ENCODE measurements at places on chromosomes 7 and 10. TPM values are rescaled to one million over a fixed set of nuclear protein-coding genes. Genes with fewer than 3 reads are reported as not detected.

- no peak for DNase-seq
Measured at GRCh38 chr10:93061594-93062513, 1.3 kb downstream of the CYP26C1 start.

GRCh38 chr10:126583552-126584200, 86.8 kb downstream of the C10orf90 start:
- DNase-seq, result no peak

The FOXI2 gene
- total RNA-seq, result not detected

The CALML3 gene
- total RNA-seq, result not detected

DNA sequence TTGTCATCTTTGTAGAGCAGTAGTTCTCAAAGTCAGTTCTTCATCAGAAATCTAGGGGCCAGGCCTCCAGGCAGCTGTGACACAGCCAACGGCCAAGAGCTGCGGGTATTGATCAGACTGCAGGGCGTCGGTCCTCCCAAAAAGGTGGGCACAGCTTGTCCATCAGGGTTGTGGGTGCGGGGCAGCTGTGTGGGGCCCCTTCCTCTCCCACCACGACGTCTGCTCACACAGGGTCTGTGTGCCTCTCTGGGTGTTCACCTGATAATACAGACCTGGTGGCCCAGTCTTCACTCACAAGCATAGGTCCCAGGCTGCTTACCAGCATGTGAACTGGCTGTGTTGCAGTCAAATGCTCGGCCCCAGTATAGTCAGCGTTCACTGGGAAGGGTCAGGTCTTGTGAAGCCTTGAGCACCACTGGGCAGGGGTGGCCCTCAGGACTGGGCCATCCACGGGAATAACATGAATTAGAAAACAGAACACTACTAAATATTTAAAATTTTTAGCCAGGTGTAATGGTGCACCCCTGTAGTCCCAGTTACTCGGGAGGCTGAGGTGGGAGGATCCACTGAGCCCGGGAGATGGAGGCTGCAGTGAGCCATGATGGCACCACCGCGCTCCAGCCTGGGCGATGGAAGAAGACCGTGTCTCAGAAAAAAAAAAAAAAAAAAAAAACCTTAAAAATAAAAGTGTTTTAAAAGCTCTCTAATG, 102.8 kb upstream of the DIP2C start:
- DNase-seq, result no peak

All from K562 (cell line).